Kidney (tissue), 22 donors: ENCODE measurements at places on chromosomes 7 and 10. TPM values are rescaled to one million over a fixed set of nuclear protein-coding genes. Genes with fewer than 3 reads are reported as not detected.

Gene ZWINT
- 5.0 TPM for polyA plus RNA-seq

Gene HOXA7
- 23.8 TPM for polyA plus RNA-seq

Gene IRF5
- 13.0 TPM for polyA plus RNA-seq

Gene EXOC4
- 22.8 TPM for polyA plus RNA-seq

Gene CPA4
- polyA plus RNA-seq, result not detected

Gene TAS2R16
- polyA plus RNA-seq, result not detected

Gene NKX2-3
- not detected for polyA plus RNA-seq

Gene AEBP1
- 89.4 TPM for polyA plus RNA-seq

Gene CFAP70
- polyA plus RNA-seq, result 8.7 TPM

Gene EXOSC1
- polyA plus RNA-seq, result 40.9 TPM

Gene MEPCE
- 33.4 TPM for polyA plus RNA-seq

Gene URGCP
- polyA plus RNA-seq, result 32.9 TPM

Gene WNT2
- polyA plus RNA-seq, result 0.49 TPM

Gene AS3MT
- 36.7 TPM for polyA plus RNA-seq
